ENCODE measurements at places on chromosomes 6 and 20.

- no peak for DNase-seq
These were observed 41.6 kb downstream of the CPNE5 start for GRCh38 chr6:36797653-36798052.

GRCh38 chr20:2793471-2793870 is 7.0 kb downstream of the CPXM1 start:
- DNase-seq: no peak

- DNase-seq: no peak
These were observed 8.1 kb downstream of the NEDD9 start for GRCh38 chr6:11224252-11224965.

GRCh38 chr6:3045369-3045768 is 22.9 kb upstream of the RIPK1 start:
- no peak for DNase-seq

DNA sequence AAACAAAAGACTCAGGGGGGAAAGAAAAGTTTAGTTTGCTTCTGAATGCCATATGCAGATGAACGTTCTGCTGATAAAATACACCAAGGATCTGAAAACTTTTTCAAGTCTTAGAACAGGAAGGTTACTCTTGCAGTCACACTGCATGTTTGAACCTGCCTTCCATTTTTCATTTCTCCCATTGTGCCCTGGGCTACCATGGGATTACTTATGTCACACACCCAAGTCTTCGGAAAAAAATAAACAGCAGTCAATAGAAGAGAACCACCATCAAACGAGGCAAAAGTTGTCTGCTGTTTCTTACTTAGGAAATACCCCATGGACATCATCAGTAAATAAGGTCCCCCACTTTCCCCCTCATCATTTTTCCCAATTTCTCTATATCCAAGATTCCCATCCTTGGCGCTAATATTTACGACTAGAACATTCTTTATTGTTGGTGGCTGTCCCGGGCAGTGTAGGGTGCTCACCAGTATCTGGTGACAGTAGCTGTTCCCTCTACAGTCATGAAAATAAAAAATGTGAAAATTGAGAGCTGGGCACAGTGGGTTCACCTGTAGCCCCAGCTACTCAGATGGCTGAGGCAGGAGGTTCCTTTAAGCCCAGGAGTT is 202.5 kb downstream of the BCAS1 start:
- DNase-seq: no peak

GRCh38 chr6:45630801-45631200 is 253.1 kb upstream of the SUPT3H start:
- no peak for DNase-seq

GRCh38 chr20:6008254-6008653 is 45.6 kb downstream of the LRRN4 start:
- DNase-seq: no peak

DNA sequence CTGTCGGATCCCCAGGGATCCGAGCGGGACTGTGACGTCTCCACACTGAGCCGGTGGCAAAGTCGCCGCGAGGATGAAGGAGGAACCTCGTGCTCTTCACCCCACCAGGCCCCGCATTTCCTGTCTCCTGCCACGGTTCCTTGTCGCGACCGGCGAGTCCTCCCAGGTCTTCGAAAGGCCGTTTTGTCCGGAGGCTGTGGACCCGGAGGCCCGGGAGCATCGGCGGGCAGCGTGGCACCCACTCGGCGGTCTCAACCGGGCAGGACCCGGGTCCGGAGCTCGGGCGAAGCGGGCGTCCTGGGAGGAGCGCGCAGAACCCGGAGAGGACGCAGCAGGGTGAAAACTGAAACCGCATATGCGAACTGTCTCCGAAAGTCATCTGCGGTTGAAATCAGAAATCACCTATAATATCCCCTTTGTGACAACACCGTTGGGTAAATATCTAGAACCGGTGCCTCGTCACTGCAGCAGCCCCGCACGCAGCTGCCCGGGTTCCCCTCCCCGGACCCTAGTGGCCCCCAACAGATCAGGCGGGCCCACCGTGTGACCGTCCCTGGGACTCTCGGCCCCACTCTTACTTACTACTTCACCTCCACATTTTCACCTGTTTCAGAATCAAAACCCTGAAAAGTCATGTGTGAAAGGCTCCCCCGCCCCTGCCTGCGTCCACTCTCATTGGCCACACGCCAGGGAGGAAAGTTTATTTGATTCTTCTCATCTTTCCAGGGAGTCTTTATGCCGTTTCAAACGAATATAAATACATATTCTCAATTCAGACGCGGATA is 3.1 kb upstream of the ULBP2 start:
- DNase-seq: no peak

- no peak for DNase-seq
These were observed 374.3 kb downstream of the CDH26 start for GRCh38 chr20:60332523-60332922.

DNA sequence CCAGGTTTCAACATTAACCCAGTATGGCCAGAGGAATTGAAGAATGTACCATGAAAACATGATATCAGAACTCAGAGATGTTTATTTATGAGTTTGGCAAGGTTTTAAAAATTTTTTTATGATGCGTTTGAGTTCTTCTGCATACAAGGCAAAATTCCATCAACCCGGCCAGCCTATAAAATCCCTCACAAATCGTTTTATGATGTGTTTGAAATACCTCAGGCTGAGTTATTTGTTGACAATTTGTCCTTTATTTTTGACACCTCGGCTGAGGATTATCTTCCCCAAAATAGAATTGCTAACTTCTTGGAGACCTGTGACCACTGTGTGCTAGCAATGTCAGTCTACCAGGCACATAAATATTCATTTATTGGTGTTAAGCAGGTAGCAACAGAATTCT is 91.9 kb upstream of the SLC24A3 start:
- no peak for DNase-seq

GRCh38 chr6:138818496-138819194 is 22.8 kb downstream of the ECT2L start:
- DNase-seq: no peak

DNA sequence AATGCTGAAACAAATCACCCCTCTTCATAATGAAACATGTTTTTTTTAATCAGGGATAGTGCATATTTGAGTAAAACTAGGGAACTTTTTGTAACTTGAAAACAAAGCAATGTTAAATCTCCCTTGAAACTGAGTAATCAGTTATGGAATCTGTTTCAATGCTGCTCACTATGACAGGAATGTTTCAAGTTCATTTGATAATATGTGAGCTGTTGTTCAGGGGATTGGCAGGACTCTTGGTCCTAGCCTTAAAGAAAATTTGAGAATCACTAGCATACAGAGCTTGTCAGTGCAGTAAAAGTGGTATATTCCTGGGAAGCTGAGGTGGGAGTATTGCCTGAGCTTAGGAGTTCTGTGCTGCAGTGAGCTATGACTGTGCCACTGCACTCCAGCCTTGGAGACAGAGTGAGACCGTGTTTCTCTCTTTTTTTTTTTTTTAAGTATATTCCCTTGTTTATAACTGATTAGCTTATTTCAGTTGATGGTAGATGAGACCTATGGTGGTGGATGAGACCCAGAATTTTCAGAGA is 21.6 kb upstream of the CALHM6 start:
- DNase-seq: no peak

DNA sequence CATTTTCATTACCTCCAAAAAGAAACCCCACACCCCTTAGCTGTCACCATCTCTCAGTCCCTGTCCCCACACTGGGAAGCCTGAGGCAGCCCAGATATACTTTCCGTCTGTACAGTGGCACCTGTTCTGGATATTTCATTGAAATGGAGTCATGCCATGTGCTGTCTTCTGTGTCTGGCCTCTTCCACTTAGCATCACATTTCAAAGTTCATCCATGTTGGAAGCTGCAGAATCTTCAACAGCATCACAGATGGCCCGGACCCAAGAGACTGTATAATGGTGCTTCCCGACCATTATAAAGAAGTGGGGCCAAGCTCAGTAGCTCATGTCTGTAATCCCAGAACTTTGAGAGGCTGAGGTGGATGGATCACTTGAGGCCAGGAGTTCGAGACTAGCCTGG is 58.4 kb downstream of the DLGAP4 start:
- DNase-seq: no peak

- DNase-seq: no peak
These were observed 46.6 kb upstream of the EDN3 start for GRCh38 chr20:59253779-59254319.

- no peak for DNase-seq
These were observed 4.1 kb upstream of the LBP start for GRCh38 chr20:38342216-38342615.

DNA sequence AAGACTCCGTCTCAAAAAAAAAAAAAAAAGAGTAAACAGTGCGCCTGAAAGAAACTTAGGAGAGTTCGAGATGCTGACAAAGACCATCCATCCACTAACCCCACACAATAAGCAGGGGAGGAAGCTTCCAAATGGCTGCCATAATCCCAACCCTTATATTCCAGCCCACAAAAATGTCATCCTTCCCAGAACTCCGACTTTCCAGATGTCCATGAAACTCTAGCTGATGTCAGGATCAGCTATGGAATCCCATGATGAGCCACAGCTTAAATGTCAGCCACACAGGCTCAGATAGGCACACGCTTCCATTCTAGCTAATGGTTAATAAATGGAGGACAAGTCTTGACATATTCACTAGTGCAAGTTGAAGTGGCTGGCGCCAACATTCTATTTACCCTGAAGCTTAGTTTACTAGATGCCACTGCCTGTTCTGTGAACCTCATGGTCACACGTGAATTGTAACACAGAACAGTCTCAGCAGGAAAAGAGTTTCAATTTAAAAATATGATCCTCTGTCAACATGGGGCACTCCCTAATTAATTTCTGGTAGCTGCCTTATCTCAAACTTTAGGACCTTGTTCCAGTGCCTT is 75.5 kb downstream of the FOXF2 start:
- DNase-seq: no peak

GRCh38 chr6:6495851-6496250 is 92.7 kb upstream of the LY86 start:
- no peak for DNase-seq

- DNase-seq: no peak
These were observed 41.7 kb downstream of the AKIRIN2 start for GRCh38 chr6:87660226-87660911.

DNA sequence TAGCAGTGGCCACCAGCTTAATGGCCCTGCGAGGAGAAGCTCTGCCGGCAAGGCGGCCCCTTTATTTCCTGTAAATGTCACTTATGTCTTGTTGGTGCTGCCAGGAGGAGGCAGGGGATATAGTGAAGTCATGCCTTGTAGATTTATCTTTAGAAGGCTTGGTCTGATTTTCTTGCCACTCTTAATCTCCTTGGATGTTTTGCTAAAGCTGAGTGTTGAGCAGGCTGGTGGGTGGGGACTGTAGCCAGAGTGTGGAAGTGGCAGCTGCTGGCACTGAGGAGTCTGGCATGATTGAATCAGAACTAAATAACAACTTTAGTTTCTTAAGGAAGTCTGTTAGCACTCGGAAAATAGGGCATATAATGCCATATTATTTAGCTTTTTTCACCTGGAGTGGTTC is 77.9 kb downstream of the PHF20 start:
- no peak for DNase-seq

DNA sequence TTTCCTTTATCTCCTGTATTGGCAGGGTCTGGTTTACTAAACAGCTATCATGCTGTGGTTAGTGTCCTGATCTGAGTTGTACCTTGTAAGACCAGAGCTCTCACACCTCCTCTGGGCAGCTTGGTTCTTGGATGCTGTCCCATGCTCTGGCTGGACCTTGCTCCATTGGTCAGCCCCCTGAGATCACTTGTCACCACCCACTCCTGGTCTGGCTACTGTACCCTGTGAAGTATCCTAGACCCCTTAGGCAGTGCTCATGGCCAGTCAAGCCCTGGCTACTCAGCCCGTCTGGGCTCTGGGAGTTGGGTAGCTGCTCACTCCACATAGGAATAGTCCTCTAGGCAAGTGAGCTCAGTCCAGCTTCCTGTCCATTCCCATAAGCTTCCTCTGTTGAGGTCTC is 31.1 kb downstream of the ADGRF4 start:
- DNase-seq: no peak

DNA sequence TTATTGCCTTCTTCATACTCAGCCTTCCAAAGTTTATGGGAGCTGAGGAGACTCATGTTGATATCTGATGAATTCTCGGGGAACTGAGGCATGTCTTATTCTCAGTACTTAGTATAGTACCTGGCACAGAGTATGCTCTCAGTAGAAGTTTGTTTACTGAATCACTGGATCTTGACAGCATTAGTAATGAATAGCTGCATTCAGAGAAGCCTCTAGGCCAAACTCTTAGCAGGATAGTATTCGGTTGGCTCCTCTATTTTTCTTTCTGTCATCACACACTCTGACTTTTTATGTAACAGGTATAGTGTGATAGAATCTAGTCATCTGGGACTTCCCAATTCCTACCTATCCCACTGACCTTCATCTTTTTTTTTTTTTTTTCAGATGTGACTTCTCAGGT is 566.4 kb upstream of the MAN1A1 start:
- DNase-seq: no peak

DNA sequence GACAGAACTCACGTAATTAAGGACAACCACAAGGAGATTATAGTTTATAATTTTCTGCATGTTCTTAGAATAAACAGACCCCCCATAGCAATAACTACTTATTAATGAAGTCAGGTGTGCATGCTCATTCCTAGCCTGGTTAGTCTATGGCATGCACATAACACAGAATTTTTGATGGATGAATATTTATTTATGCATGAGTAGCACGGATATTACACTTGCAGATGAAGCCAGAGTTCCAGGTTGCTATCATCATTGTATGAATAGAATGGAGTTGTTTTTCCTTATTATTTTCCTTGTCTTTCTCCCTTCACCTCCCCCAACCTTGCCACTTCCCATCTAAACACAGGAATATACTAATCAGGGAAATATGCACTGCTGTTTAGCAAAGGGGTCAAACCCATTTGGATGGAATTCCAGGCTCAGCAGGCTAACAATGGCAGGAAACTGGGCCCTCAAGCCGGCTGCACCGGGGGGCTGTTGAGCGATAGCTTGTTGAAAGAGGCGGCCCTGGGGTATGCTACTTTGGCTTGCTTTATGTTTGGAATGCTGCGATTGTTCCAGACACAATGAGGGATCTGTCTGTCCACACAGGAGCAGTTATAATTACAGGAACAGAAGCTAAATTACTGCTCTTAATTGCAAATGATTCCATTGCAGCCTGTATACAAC is 112.6 kb downstream of the TMEM170B start:
- DNase-seq: no peak

All from stimulated activated CD8-positive, alpha-beta memory T cell treated with anti-CD3 and anti-CD28 coated beads, Interleukin-15, amount 100 ng/mL, for 24 hours (primary cell).